GM13977 (cell line): ENCODE measurements at places on chromosomes 3 and 15.

DNA sequence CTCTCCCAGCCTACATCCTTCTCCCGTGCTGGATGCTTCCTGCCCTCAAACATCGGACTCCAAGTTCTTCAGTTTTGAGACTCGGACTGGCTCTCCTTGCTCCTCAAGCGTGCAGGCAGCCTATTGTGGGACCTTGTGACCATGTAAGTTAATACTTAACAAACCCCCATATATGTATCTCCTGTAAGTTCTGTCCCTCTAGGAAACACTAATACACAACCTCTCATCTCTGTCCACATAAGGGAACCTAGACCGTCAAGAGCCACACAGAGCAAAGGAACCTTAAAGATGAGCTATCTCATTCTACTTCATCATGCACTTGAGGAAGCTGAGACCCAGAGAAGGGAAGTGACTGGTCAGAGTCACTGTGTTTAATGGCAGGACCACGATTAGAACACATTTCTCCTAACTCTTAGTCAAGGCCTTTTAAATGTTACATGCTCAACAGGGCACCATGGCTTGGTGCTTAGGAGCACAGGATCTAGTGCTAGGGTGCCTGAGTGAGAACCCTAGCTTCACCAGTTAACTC lies 50.3 kb downstream of the NPTN start:
- no peak for DNase-seq

DNA sequence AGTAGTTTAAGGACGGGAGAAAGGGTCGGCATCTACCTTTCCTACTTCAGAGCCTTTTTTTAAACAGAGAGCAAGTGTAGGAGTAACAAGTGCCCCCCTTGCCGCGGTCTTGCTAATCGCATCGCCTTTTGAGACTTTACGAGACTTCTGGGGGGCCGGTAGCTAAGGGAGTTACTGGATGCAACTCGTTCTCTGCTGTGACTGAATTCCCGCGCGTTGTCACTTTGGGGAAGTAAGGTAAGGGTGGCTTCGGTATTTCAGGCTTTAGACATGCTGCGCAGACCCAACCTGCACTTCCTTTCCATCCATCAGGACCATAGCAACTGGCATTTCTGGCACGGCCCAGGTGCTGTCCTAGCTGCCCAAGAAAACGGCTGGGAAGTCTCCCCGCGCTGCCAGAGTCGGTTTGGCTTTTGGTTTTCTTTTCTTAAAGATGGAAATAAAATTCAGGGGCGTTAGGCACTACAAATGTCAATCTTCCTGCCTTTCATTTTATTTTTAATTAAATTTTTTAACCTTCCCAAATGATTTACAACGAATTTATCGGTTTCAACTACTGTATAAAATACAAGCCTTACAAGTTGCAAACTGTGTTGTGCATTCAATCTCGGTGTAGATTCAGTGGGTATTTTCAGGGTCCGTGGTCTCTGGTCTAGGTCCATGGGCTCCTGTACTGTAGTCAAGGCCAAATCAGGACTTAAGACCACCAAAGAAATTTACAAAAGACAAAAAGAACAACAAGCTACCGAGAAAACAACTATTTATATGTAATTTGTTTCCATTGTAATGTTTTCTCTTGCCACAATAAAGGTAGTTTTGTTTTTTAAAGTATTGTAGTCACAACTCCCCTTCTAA lies 3.5 kb downstream of the MECOM start:
- peak; percentile 21 for DNase-seq

- no peak for DNase-seq
These were observed 35.3 kb upstream of the PGPEP1L start for GRCh38 chr15:99042892-99043291.

GRCh38 chr3:169354774-169355501 lies 308.6 kb downstream of the MECOM start:
- DNase-seq, result no peak

- no peak for DNase-seq
These were observed 163.1 kb downstream of the ZNF385D start for GRCh38 chr3:21587894-21588293.

DNA sequence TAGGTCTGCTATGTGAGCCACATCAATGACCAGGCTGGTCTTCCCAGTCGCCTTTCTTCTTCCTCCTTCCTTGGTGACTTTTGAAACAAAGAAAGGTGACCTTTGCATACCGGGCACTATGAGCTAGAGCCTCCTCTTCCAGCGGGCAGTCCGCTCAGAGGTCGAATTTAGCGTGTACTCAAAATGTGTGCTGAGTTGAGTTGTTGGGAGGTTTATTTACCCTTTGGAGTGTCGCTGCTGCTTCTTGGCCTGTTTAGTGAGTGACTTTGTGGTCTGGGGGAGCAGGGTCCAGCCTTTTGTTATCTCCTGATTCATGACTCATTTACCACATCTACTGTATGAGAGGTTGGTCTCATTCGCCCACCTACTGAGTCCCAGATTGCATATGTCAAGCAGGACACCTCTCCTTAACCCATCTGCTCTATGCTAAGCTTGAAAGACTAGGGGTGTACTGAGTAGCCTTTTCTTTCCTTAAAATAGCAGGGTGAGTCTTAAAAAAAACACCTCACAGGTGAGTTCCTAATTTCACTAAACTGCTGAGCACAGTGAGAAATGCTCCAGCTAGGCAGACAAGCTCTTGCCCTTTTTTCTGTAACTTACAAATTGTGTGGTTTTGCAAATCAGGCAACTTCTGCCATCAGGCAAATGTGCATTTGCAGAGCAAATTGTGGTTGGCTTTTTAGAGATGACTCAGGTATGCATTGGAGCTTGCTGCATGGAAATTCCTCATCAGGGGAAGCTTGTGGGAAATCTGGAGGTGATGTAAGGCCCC lies 3.2 kb upstream of the SIAH2 start:
- DNase-seq, result peak; percentile 55

DNA sequence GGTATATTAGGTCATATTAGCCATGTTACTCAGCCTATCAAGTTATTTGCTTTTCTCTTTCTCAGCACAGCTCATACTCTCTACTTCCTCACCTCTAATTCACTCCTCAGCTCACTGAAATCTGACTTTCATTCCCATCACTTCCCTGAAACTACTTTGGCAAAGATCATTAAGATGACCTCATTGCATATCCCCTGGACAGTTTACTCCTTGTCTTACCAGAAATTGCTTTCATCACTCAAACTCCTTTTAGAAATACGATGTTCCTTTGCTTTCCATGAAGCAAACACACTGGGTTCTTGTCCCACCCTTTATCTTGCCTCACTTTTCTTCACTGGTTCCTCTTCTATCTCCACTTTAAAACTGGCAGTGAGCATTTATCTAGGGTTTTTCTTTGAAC lies 354.4 kb downstream of the TUSC7 start:
- DNase-seq, result no peak

GRCh38 chr3:194870394-194871110 lies 184.9 kb downstream of the FAM43A start:
- DNase-seq, result no peak

- DNase-seq, result no peak
These were observed 230.0 kb upstream of the TBC1D5 start for GRCh38 chr3:17972476-17972875.

- DNase-seq, result no peak
These were observed 41.9 kb downstream of the MEX3B start for GRCh38 chr15:82003916-82004315.

DNA sequence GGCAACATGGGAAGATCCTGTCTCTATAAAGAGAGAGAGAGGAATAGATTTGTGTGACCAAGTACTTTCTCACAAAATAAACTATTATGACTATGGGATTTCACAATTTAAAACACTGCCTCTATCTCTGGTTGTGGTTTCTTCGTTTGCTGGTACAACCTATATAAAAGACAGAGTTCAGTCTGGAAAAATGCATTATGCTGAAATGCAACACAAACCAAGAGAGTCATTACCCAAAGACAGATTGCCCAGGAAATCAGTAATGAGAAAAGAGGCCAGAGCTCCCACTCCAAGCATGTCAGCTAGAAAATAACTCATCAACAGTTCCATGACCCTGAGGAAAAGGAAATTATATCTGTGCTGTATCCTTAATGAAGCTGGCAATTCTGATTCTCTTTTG lies 23.2 kb downstream of the GPR176 start:
- DNase-seq, result no peak

DNA sequence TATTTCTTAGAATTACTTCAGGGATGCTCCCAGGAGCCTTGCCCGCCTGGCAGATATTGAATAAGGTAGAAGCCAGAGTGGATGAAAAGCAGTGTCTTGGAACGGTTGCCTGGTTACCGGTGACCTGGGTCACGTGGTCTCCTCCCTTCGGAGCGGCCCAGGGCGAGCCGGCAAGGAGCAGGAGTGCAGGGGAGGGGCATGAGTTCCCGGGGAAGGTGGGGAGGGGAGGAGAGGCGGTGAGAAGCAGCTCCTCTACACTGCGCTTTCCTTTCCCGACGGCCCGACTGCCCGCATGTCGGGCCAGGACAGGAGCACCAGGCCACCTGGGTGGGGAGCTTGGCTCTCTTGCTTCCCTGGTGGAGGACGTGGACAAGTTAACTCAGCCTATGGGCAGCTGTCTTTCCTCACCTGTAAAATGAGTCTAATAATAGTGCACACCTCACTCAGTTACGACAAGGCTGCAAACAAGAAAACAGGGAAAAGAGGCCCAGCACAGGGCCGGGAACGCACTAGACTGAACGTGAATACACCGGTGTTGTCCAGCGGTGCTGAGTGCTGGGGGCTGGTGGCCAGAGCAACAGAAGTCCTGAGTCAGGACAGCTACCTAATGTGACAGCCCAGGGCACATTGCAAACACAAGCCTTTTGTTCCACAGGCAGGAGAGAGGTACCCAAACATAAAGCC lies 198.3 kb downstream of the ADAMTS9 start:
- DNase-seq, result no peak

- no peak for DNase-seq
These were observed 23.1 kb upstream of the LEKR1 start for GRCh38 chr3:156802821-156803606.

- no peak for DNase-seq
These were observed 6.1 kb downstream of the VWA5B2 start for GRCh38 chr3:184235381-184236032.

- no peak for DNase-seq
These were observed 45.0 kb downstream of the BLM start for GRCh38 chr15:90762109-90762508.

DNA sequence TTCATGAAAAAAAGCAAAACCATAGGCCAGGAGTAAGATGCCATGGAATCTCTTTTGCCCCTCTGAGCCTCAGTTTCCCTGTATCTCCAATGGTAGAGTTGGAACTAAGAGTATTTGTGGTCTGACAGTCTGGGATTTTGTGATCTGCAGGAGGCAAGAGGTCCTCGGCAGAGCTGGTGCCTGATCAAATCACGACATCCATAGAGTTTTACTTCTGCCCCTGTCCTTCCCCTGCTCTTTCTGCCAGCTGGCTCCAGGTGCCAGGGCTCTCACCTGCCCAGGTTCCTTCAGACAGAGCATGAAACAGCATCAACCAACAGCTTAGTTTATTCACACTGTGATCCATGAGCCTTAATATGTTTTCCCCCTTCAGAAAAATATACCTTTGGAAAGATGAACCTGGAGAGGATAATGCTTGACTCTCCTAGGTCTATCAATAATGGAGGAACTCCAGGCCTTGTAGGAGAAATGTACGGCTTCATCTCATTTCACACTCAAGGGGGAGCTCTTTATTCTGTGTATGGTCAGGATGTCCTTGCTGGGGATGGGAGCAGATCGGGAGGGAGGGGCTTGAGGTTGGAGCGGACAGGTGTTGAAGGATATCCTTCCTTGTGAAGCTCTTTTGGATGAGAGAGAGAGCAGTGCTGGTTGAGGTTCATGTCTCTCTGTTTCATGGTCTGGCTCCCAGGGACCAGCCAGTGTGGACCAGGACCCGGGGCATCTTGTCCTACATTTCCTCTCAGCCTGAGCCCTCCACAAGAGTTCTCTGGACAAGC lies 309.9 kb downstream of the RPLP1 start:
- no peak for DNase-seq

- DNase-seq, result no peak
These were observed 27.7 kb downstream of the IL1RAP start for GRCh38 chr3:190541560-190541959.

DNA sequence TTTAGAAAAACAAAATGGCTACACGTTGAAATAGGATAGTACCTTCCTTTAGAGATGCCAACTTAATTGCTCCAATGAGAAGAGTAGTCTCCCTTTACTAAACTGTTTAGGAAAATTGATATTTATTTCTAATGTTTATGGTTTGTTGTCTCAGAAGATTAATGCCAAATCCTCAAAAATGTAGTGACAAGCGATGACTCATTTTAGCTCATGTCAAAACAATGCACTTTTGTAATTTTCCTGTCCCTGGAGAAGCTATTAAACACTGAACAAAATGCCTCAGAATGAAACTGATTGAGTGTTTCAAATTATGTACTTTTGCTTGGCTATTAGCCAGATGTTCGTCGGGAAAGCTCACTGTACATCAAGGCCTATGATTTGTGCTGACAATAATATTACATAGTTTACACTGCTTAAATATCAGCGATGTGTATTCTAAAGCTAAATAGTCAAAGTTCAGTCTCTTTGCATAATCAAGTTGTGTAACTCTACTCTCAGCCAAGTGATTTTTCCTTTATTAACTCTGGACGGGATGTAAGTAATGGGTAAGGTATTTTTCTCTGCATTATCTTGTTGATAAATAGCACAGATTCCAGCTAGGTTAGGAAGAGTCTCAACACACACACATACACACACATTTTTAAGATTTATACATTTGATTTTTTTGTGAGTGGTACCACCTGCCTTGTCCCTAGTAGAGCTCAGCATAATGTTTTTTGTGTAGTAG lies 83.7 kb downstream of the CMSS1 start:
- DNase-seq, result no peak

DNA sequence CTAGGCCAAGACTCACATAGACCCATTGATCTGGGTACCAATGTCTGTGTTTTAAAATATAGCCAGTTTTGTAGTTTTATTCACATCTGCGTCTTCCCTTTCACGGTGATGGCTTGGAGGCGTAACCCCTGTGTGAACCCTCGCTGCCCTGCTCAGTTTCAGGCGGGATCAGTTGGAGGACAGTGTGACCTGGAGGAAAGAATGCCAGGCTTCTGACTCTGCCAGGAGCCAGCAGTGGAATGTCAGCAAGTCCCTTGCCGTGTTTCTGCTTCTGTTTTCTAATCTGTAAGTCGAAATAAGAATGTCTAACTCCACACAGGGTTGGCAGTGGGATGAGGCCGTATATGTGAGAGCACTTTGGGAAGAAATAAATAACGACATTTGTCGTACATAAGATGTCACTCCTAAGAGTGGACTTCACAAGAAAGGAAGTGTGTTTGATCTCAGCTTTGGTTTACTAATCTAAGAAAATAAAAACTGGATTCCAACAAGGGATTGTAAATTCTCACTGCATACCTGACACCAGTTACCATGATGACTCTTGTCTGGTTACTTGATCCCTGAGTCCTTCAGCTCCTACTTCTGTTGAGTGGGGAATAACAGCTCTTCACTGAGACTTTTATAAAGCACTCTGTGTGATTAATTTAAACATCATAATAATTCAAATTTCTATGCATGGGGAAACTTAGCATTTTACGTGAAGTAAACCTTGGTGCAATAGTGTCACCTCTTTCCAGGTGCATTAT lies 6.3 kb upstream of the CA12 start:
- DNase-seq, result no peak

- no peak for DNase-seq
These were observed 292 bp downstream of the USP4 start for GRCh38 chr3:49339581-49339940.
